Fibroblast of the aortic adventitia (primary cell): ENCODE measurements at places on chromosomes 6 and 20.

GRCh38 chr20:35007413-35007812 lies 51.7 kb downstream of the MYH7B start:
- DNase-seq = no peak

- DNase-seq = no peak
Measured at GRCh38 chr6:46235242-46235641, 64.5 kb upstream of the ENPP5 start.

DNA sequence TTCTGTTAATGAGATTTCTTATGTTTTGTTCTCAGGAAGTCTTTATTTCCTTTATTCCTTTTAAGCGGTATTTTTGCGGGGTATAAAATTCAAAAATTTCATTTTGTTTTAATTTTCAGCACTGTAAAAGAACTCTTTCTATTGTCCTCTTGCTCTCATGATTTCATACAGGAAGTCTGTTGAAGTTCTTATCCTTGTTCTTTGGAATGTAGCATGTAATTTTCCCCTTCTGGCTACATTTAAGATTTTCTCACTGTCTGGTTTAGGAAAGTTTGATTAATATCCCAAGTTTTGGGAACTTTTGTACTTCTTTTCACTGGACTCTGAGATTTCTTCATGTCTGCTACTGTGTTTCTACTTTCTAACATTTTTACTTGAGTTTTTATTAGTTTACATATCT lies 581.4 kb upstream of the GJE1 start:
- DNase-seq = no peak

DNA sequence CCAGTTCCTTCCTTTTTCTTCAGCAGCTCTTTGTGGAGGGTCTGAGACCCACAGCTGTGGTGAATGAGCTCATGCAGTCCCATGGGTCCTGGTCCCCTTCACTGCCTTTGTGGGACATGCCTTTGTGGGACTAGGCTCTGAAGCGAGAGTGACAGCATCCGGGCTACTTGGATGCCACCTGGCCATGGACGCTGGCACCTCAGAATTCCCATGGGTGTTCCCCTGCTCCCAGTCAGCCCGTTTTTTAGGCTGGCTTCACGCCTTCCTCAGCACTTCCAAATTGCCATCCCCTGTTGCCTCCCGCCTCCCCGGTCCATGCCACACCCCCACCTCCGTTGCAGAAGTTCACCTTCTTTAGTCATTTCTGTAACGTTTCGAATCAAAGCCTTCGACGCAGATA lies 45.1 kb downstream of the RAMACL start:
- DNase-seq = no peak

GRCh38 chr6:120260636-120261035 lies 911.1 kb upstream of the MAN1A1 start:
- no peak for DNase-seq

DNA sequence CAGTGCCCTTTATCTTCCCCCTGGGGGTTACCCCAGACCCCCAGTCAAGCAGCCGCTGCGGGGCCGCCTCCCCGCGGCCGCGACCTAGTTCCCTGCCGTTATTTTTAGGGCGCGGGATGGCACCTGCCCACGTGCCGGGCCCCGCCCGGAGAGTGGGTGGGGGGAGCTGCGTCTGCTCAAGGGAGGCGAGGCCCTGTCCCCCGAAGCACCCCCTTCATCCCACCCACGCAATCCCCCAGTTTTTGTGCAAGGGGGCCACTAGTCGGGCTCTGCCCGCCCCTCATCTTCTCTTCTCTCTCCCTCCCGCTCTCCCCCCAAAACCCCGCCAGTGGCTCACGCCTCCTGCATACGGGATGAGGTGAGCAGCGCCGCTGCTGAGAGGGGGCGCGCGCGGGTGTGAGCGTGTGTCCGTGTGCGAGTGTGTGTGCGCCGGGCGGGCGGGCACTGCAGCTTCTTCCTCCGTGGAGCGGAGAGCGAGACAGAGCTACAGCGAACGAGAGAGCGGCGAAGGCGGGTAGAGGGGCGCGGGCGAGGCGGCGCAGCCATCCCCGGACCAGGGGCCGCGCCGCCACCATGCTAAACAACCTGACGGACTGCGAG lies at the start of gene SLC12A5:
SLC12A5 (plus strand) TSS at position 444 of the 600 bp plus-strand sequence; CDS start at position 574, 130 bp downstream.
- DNase-seq = no peak

GRCh38 chr20:38387953-38388352 lies 41.7 kb downstream of the LBP start:
- no peak for DNase-seq

DNA sequence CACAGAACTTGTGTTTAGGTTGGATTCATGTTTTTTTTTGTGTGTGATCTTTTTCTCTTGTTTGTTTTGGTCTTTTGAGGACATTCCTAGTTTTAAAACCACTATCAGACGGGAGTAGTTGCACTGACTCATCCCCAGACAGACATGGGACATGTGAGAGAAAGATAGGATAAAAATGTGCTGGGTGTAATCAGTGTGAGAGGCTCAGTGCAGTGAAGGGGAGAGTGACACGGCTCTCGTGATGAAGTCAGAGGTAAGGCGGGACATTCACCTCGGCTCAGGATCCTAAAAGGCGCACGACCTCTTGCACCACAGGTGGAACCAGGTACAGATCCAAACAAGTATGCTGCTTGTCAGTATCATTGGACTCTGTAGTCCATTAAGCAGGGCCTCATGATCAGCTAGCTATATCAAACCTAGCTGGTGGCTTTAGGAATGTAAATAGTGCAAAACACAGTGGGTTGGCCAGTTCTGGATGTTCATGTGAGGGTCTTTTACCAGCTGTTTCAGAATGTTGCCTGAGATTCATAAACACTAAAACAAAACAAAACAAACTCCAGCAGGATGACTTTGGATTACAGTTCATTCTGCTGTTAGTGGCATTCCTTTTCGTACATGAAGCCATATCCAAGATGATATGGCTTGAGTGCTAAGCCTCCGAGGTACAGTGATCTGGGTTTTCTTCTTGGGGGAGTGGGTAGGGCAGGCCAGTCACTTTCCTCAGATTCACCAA lies 18.0 kb downstream of the FOXO3 start:
- DNase-seq = peak; percentile 61

DNA sequence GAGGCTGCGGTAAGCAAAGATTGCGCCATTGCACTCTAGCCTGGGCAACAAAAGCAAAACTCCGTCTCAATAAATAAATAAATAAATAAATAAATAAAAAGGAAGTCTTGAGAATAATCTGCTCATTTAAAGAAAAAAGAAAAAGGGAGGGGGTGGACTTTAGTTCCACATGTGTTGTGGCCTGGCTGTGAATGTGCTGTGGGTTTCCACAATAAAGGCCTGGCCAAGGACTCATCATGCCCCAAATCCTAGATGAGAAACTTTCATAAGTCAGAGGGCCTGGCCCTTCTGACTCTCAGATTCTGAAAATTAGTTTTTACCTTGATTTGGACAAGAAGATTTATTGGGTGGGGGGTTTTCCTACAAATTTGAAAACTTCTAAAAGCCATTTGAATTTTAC lies 48.4 kb downstream of the RIOK1 start:
- no peak for DNase-seq

DNA sequence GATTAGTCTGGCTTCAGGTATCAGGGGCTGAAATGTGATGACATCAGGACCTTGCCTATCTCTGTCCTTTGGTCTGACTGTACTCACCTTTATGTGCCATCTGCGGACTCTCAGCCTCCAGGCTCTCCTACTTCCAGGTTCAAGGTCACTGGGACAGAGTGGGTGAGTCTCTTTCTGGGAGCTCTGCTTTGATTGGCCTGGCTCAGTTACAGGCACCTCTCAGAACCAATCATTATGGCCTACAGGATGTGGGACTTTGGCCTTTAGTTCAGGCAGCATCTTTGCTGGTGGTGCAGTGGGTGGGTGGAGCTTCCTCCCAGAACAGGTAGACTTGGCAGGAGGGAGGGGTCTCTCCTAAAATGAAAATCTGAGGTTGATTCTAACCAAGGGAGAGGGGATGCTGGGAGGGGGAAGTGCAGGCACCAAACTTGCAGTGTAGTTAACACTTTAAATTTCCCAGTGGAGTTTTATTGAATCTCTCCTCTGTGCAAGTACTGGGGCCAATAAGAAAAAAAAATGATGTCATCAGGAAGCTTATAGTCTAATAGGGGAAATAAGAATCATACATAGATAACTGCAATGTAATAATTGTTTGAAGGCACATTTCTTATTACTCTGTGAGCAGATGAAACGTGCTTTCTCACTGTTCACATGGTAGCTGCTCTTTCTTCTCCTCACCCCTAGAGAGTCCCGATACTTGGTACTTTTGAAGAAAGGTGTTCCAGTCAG lies 53.4 kb downstream of the SLC24A3 start:
- DNase-seq = no peak

- DNase-seq = no peak
Measured at GRCh38 chr20:25355011-25355595, 35.5 kb downstream of the ABHD12 start.

- no peak for DNase-seq
Measured at GRCh38 chr6:63643862-63644261, 8.3 kb downstream of the PHF3 start.

DNA sequence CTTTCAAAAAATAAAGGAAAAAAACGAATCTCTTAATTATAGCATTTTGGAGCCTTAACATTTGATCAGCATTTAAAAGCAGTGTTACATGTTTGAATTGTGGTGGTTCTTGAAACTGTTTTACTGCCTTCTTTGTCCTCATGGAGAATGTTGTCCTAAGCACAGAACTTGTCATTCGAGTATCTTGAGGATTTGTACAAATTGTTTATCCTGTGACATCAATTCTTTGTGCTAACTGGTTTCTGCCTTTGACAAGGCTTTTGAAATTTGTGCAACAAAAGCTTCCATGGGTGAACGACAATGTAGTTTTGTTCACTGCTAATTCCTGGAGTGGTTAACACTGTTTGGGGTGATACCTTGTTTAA lies 130.8 kb downstream of the SCAF8 start:
- no peak for DNase-seq

DNA sequence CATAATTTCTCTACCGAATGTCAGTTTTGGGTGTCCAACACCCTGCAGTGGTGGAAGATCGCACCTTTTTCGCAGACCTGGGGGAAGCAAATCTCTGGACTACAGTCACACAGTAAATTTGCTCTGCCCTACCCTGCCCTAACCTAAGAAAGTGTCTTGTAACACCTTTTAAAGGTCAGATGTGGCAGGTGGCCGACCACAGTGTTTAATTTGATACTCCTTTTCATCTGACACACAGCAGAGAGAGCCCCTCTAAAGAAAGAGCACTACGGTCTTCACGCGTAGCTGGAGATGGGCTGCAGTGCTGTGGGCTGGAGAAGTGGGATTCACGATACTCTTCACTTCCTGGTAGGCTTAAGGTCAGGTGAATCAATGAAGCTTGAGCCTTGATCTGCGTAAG lies 109.9 kb downstream of the TMEM242 start:
- DNase-seq = no peak

DNA sequence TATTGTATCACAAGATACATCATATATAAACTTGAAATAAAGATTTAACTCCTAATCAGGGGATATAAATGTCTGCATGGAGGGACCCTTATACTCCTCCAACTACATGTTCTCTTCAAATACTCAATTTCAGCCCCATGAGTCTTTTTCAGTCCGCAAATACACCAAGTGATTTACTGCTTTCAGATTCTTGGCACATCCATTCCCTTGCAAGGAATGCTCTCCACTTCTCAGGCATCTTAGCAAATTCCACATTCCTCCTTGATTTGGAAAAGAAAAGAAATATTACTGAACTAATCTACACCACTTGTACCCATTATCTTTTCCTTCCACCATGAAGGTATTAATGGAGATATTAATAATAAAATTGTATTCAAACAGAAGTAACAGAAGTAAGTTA lies 999.4 kb upstream of the GJE1 start:
- peak; percentile 63 for DNase-seq
